ENCODE measurements at places on chromosomes 6 and 20.

GRCh38 chr20:10093087-10093591 lies 58.4 kb downstream of the ANKEF1 start:
- DNase-seq = no peak
- H3K4me1 ChIP-seq = no peaks in the 10 kb centered on the region
- no peak overlapping the region for H3K27ac ChIP-seq
- H3K4me3 ChIP-seq = no peak overlapping the region

- no peak overlapping the region for H3K27ac ChIP-seq
- no peaks in the 10 kb centered on the region for H3K36me3 ChIP-seq
- H3K27me3 ChIP-seq = no peaks in the 10 kb centered on the region
- no peak for DNase-seq
Measured at GRCh38 chr6:100730001-100730980, 150.8 kb downstream of the ASCC3 start.

DNA sequence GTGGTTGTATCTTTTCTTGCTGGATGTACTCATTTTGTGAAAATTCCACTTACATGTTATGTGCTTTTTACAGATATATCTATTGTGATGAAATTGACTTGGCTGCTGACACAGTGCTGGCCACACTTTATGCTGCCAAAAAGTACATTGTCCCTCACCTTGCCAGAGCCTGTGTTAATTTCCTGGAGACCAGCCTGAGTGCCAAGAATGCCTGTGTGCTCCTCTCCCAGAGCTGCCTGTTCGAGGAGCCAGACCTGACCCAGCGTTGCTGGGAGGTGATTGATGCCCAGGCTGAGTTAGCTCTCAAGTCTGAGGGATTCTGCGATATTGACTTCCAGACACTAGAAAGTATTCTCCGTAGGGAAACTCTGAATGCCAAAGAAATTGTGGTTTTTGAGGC lies 4.9 kb downstream of the BTBD3 start:
- H3K27ac ChIP-seq = no peak overlapping the region
- DNase-seq = no peak
- H3K27me3 ChIP-seq = no peaks in the 10 kb centered on the region

DNA sequence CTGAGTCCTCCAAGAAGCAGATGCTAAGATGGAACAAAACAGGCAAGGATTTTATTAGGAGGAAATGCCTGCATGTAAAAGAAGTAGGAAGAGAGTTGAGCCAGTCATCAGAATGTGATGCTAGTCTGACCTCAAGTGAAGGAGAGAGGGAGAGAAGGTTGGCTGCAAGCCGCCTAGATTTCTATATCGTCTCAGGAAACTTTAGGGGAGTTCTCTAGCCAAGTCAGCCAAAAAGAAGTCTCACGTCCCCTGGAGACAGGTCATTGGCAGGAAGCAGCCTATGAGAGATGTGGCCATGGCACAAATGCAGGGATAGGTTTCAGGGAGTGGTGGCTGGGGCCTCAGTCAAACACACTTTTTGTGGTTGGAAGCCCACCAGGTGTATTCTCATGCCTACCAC lies 378.0 kb downstream of the CD109 start:
- H3K36me3 ChIP-seq = no peaks in the 10 kb centered on the region
- DNase-seq = no peak
- H3K27ac ChIP-seq = no peak overlapping the region
- no peaks in the 10 kb centered on the region for H3K4me1 ChIP-seq

GRCh38 chr20:63319164-63320040 lies 26.4 kb downstream of the COL20A1 start:
- H3K4me1 ChIP-seq = no peaks in the 10 kb centered on the region
- H3K27ac ChIP-seq = no peak overlapping the region
